KBM-7 (cell line): ENCODE measurements at places on chromosomes 7 and 10.

- no peak for DNase-seq
Observed at GRCh38 chr7:129498021-129498420, 4.3 kb upstream of the SMKR1 start.

GRCh38 chr10:11539191-11539868 is 72.1 kb downstream of the USP6NL start:
- DNase-seq, result no peak

GRCh38 chr7:112205343-112206237 is 609 bp downstream of the DOCK4 start:
- DNase-seq, result no peak

DNA sequence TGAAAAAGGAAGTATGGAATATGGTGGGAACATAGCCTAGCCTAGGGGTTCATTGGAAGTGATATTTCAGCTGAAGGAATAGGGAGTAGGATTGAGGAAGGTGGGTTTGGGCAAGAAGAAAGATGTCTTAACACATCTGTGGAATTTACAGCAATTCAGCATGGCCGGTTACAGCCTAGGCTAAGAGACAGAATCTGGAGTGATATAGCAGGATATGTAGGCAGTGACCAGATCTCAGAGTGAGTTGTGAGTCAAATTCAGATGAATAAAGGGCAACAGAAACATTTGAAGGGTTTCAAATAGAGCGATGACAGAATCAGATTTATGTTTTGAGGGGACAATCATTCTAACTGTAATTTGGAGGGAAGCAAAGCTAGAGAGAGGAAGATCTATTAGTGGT is 199.0 kb upstream of the PRPS1L1 start:
- no peak for DNase-seq

DNA sequence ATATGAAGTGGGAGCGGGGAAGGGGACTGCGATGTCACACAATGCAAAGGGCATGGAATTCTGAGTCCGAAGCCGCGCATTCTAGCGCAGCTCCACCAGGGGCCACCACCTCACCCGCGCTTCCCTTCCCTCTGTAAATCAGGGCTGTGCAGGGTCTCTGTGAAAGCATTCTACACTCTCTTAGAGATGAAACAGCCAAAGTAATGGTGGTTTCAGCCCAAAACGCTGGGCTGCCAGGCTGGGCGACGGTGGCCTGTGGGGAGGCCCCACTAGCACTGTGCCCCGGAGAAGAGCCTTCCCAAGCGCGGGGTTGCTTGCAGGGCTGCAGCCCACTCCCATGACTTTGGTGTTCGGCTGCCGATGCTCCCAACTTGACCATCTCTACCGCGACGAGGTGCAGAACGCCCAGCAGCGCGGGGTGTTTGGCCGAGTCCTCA is 11.4 kb downstream of the ATG9B start:
- no peak for DNase-seq

DNA sequence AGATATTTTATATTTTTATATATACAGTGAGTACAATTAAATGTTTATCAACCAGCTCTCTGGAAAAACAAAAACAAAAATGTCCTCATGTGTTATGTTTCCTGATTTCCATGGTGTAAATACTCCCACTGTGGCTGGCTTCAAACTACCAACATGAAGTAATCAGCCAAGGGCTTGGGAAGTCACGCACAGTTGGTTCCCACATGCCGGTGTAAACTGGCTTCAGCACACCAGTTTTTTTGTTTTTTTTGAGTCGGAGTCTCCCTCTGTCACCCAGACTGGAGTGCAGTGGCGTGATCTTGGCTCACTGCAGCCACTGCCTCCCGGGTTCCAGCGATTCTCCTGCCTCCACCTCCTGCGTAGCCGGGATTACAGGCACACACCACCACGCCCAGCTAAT is 11.8 kb downstream of the OSBPL3 start:
- no peak for DNase-seq

GRCh38 chr7:117872561-117873309 is 506 bp downstream of the CTTNBP2 start:
- peak; percentile 38 for DNase-seq

DNA sequence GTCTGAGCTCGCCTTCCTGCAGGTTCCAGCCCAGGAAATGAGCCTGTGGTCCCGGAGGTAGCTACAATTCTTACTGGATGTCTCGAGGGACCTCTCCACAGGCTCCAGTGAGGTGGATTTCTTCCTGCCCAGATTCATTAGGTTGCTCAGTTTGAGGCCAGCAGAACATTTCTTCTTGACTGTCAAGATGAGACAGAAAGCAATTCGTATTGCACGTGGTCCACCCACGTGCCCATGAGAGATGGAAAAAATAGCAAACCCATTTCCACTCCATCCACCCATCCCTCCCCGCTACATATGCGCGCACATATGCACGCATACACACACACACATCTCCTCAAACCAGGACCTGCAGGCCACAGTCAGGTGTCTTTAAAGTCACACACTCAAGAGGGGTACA is 68.7 kb downstream of the VWA2 start:
- no peak for DNase-seq

DNA sequence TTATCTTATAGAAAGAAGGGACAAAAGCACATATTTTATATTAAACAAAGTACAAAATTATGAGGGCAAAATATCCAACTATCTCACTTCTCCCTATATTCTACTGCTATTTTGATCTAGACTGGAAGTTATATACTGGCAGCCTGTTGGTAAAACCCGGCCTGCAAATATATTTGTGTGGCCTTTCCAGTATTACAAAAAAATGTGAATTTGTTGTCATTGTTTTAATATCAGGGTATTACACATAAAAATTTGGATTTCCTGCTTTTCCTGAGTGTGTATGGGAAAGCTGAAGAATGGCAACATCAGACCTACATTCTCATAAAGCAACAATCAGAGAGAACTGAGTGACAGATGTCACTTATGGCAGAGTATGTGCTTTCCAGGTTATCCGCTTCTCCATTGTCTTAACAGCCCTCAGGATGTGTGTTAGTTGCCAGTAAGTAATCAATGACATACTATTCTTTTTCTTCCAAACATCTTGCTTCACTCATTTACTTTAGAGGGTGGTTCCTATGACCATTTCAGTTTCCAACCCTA is 7.3 kb downstream of the SYPL1 start:
- no peak for DNase-seq
